Forelimb muscle (tissue), 1 donor: ENCODE measurements at places on chromosomes 11 and 22.

GRCh38 chr11:33893711-33894397, 2.0 kb upstream of the LMO2 start:
- DNase-seq, result no peak

DNA sequence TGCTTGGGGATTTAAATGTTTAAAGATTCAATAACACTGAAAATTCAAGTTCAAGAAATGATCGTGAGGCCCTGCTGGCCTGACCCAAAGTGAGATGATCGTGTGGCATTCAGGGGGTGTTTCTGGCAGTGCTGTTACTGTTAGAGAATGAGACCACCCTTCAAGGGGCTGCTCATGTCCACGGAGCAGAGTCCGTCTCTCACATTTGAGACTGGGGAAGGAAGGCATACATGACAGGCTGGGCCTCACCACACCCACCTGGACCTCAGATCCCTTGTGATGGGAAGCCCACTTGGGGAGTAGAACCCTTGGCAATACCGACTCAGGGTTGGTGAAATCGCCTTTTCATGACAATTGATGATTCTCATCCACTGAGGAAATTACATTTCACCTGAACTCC, 16.1 kb upstream of the NRIP3 start:
- DNase-seq, result no peak

GRCh38 chr11:3341298-3341697, 37.6 kb downstream of the ZNF195 start:
- DNase-seq, result peak; percentile 1

GRCh38 chr11:61297746-61298145, 2.6 kb upstream of the VWCE start:
- DNase-seq, result peak; percentile 51

GRCh38 chr11:31636983-31637382, 127.4 kb downstream of the ELP4 start:
- no peak for DNase-seq
